DND-41 (cell line): ENCODE measurements at places on chromosomes 5 and 9.
A peak's percentile ranks its signal among the peaks of the same experiment; 100 is the strongest.

GRCh38 chr5:7856855-7857254 is 5.9 kb upstream of the CFAP90 start:
- no peaks in the 10 kb centered on the region for H3K4me1 ChIP-seq
- H3K27ac ChIP-seq = no peak overlapping the region
- no peaks in the 10 kb centered on the region for H3K27me3 ChIP-seq
- no peak overlapping the region for H3K4me3 ChIP-seq
- peaks cover 33% of the 10 kb centered on the region for H3K36me3 ChIP-seq

DNA sequence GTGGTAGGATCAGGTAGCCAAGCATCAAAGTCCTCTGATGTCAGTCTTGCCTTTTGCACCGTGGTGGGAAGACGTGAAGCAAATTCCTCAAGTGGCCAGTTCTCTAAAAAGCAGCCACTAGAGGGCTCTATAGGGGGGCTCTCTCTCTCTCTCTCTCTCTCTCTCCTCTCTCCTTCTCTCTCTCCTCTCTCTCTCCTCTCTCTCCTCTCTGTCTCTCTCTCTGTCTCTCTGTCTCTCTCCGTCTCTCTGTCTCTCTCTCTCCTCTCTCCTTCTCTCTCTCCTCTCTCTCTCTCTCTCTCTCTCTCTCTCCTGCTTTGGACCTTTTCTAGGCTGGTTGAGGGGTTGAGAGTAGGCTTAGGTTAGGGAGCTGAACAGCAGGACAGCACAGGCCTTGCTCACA is 13.9 kb upstream of the OSMR start:
- H3K4me1 ChIP-seq = peaks cover 3% of the 10 kb centered on the region; the same call in 1 of the 2 replicates
- peaks cover 9% of the 10 kb centered on the region for H3K27me3 ChIP-seq

DNA sequence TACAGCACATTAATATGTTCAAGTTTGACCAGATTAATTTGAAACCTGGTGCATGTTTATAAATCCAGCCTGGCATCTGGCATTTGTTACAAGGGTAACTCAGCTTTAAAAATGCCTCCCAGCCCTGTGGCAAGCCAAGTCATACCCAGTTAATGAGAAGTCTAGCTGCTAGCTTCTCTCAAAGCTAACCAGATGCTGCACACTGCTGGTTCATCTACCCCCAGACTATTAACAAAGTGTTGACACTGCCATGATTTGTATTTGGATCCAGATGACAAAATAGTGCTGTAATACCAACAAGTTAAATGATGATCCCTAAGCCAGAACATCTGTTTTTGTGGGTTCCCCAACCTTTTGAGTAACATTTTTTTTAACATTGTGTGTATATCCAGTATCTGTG is 573.7 kb upstream of the DAB2 start:
- no peaks in the 10 kb centered on the region for H3K36me3 ChIP-seq
- H3K4me3 ChIP-seq = no peak overlapping the region
- no peak for DNase-seq

DNA sequence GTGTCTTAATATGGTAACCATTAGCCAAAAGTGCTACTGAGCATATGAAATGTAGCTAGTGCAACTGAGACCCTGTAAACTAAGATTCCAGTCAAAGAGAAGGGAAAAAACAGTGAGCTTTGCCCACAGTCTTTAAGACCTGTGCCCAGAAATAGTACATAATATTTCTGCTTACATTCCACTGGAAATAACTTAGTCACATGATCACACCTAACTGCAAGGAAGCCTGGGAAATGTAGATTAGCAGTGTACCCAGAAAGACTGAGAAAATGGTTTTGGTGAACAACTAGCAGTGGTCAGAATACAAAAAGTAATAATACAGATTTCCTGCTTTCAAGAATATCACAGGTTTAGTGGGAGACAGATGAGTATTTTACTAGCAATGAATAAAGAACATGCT is 2.5 kb upstream of the CPLANE1 start:
- no peak for DNase-seq
- no peak overlapping the region for H3K27ac ChIP-seq
- no peak overlapping the region for H3K4me3 ChIP-seq
- H3K4me1 ChIP-seq = peaks cover 28% of the 10 kb centered on the region

DNA sequence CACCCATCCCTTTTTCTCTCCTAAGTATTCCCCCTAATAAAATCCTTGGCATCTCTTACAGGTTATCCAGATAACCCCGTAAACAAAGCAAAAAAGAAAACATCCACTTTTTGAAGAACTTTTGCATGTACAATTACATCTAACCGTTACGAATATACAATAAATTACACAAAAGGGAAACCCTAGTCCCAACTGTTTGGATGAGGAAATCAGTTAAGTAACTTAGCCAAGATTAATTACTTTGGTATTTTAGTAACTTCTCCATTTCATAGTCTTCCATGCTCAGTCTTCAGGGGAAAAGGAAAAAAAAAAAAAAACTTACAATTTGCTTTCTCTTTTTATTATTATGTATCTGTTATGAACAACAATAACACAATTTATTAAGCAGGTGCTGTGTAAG is 212.9 kb downstream of the ACTL7B start:
- H3K36me3 ChIP-seq = no peaks in the 10 kb centered on the region
- no peak overlapping the region for H3K27ac ChIP-seq
- H3K4me3 ChIP-seq = no peak overlapping the region
- DNase-seq = no peak
- no peaks in the 10 kb centered on the region for H3K4me1 ChIP-seq
- H3K27me3 ChIP-seq = peaks cover under 1% of the 10 kb centered on the region

GRCh38 chr5:107671742-107672210 is 1.0 kb upstream of the EFNA5 start:
- peak overlapping the region; percentile 48; the same call in 1 of the 2 replicates for H3K27ac ChIP-seq
- no peaks in the 10 kb centered on the region for H3K27me3 ChIP-seq
- H3K4me3 ChIP-seq = peak overlapping the region; percentile 13; the same call in 1 of the 2 replicates
- H3K36me3 ChIP-seq = no peaks in the 10 kb centered on the region

DNA sequence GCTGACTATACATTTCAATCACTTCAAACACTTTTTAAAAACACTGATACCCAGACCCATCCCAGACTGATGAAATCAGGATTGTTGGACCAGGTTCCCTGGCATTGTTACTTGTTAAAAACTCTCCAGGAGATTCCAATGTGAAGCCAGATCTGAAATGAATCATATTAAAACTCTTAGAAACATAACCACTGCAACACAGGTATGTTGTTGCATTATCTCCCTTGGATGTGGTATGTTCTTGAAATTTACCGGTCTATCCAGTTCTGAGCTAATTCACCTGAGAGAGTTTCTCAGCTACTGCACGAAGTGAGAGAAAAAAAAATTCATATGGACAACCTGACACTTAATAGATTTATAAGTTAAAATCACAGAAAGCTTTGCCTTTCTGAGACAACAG is 21.8 kb downstream of the MEF2C start:
- H3K27ac ChIP-seq = no peak overlapping the region
- DNase-seq = no peak
- H3K27me3 ChIP-seq = no peaks in the 10 kb centered on the region
- H3K4me1 ChIP-seq = no peaks in the 10 kb centered on the region
- no peak overlapping the region for H3K4me3 ChIP-seq

GRCh38 chr9:78769690-78770089 is 472.8 kb downstream of the PSAT1 start:
- no peaks in the 10 kb centered on the region for H3K36me3 ChIP-seq
- peaks cover 2% of the 10 kb centered on the region for H3K27me3 ChIP-seq
- H3K27ac ChIP-seq = no peak overlapping the region
- H3K4me1 ChIP-seq = no peaks in the 10 kb centered on the region
- DNase-seq = no peak

- H3K36me3 ChIP-seq = no peaks in the 10 kb centered on the region
- no peak overlapping the region for H3K27ac ChIP-seq
- no peak for DNase-seq
- H3K4me1 ChIP-seq = no peaks in the 10 kb centered on the region
- H3K27me3 ChIP-seq = peaks cover 2% of the 10 kb centered on the region
- no peak overlapping the region for H3K4me3 ChIP-seq
These were observed 171.3 kb downstream of the RGS3 start for GRCh38 chr9:113634596-113635515.

DNA sequence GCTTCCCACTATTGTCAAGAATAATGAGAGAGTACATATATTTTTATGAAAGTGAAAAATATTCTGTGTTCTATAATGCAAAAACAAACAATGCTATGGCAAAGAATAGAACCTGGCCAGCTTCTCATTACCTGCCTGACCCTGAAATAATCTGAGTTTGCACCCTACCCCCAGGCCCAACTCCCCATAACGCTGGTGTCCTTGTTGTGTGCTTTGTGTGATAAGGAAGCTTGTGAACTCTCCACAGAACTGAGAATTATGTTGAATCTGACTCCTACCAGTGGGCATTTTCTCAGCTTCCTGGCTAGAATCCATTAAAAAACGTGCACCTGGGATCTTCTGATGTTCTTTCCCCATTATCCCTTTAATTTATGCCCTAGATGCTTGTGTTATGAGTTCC is 178.0 kb upstream of the GNA14 start:
- H3K27ac ChIP-seq = no peak overlapping the region
- H3K4me3 ChIP-seq = no peak overlapping the region
- H3K4me1 ChIP-seq = no peaks in the 10 kb centered on the region; the same call in 1 of the 2 replicates
- H3K36me3 ChIP-seq = peaks cover 8% of the 10 kb centered on the region; the same call in 1 of the 2 replicates
- H3K27me3 ChIP-seq = no peaks in the 10 kb centered on the region

- no peaks in the 10 kb centered on the region for H3K27me3 ChIP-seq
- no peaks in the 10 kb centered on the region; the same call in 1 of the 2 replicates for H3K4me1 ChIP-seq
- peaks cover 43% of the 10 kb centered on the region for H3K36me3 ChIP-seq
These were observed 108.5 kb downstream of the C9orf152 start for GRCh38 chr9:110099236-110100095.

GRCh38 chr9:129983891-129984290 is 59.1 kb downstream of the FNBP1 start:
- no peak overlapping the region for H3K4me3 ChIP-seq
- peaks cover 61% of the 10 kb centered on the region for H3K36me3 ChIP-seq
- no peak for DNase-seq
- no peaks in the 10 kb centered on the region for H3K4me1 ChIP-seq

- no peaks in the 10 kb centered on the region for H3K4me1 ChIP-seq
- H3K27ac ChIP-seq = no peak overlapping the region
- H3K27me3 ChIP-seq = peaks cover 4% of the 10 kb centered on the region
- DNase-seq = peak; percentile 15
These were observed 11.8 kb upstream of the TGFBI start for GRCh38 chr5:136016945-136017530.

- H3K27me3 ChIP-seq = no peaks in the 10 kb centered on the region
- no peaks in the 10 kb centered on the region for H3K36me3 ChIP-seq
- no peak for DNase-seq
- H3K4me1 ChIP-seq = no peaks in the 10 kb centered on the region
- H3K27ac ChIP-seq = no peak overlapping the region
- H3K4me3 ChIP-seq = no peak overlapping the region
These were observed 959.1 kb upstream of the WWC1 start for GRCh38 chr5:167332309-167332708.

DNA sequence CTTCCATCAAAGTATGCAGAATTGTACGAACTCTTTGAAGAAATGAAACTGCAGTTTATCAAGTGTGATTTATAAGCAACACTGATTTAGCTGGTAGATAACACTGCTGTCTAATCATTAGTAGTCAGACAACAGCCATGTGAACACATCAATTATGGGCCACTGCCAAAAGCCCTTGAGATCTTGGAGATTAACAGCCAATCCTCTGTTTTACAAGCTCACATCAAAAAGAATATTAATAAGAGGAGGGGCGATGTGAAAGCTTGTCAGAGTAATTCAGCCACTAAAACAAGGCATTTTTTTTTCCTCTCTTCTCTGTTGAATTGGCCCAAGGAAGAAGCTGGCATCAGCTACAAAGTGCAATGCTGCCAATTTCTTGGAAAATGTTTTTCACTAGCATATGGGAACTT is 28.1 kb downstream of the ZNF608 start:
- no peaks in the 10 kb centered on the region for H3K36me3 ChIP-seq
- peaks cover 11% of the 10 kb centered on the region; the same call in 1 of the 2 replicates for H3K4me1 ChIP-seq
- H3K27ac ChIP-seq = no peak overlapping the region
- no peak for DNase-seq
- H3K4me3 ChIP-seq = no peak overlapping the region

DNA sequence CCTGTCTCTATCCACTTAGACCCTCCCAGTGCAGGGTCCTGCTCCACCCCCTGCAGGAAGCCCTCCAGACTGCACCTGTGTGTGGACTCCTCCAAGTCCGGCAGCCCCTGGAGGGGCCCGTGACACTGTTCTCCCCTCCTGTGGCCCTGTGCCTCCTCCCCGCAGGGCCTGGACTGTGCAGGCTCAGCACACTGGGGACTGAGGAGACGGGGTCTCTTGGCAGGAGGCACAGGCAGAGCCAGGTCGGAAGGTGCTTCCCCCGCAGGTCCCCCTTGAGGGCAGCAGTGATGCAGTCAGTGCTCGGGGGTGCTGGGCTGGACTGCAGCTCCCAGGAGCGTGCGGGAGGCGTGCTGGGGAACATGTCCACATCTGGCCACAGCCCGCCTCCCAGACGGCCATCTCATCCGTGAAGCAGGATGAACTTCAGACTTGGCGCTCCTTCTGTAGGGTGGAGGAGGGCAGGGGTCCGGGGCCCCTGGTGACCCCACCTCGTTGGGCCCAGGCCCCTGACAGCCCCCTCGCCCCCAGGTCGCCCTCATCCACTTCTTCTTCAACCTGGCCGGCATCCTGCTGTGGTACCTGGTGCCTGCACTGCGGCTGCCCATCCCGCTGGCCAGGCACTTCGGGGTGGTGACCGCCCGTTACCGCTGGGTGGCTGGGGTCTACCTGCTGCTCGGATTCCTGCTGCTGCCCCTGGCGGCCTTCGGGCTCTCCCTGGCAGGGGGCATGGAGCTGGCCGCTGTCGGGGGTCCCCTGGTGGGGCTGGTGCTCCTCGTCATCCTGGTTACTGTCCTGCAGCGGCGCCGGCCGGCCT is 4.9 kb downstream of the SLC34A3 start:
- no peak overlapping the region for H3K27ac ChIP-seq
- no peaks in the 10 kb centered on the region; the same call in 1 of the 2 replicates for H3K36me3 ChIP-seq
- no peaks in the 10 kb centered on the region for H3K27me3 ChIP-seq
- no peak for DNase-seq
- no peak overlapping the region for H3K4me3 ChIP-seq

DNA sequence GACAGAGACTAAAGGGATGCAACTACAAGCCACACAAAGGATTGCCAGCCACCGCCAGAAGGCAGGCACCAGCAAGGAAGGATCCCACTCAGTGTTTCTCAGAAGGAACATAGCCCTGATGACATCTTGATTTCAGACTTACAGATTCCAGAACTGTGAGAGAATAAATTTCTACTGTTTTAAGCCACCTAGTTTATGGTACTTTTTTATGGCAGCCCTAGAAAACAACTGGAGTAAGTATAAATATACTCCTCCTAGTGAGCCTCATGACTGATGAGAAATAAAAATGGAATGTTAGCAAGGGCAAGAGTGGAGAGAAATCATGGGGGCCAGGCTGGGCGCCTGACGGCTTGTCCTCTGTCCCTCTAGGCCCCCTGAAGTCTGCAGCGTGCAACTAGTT is 307.3 kb downstream of the PIK3R1 start:
- H3K36me3 ChIP-seq = no peaks in the 10 kb centered on the region
- H3K4me3 ChIP-seq = no peak overlapping the region
- no peaks in the 10 kb centered on the region for H3K4me1 ChIP-seq
- H3K27me3 ChIP-seq = no peaks in the 10 kb centered on the region
- no peak for DNase-seq
- H3K27ac ChIP-seq = no peak overlapping the region

DNA sequence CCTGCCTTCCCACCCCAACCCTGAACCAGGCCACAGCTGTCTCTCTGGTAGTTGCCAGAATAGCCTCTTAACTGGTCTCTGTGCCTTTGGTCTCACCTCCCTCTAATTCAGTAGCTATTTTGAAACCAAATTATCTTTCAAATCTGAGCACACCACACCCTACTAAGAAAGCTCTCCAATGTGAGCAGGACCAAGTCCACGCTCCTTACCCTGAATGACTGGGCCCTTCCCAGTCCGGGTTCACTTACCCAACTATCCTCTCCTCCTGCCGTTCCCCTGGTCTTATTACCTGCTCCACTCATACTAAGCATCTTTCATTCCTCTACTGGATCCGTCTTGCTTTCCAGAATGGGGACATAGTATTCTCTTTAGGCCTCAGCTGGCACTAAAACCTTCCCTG is 16.8 kb downstream of the ANKH start:
- H3K27me3 ChIP-seq = no peaks in the 10 kb centered on the region
- H3K27ac ChIP-seq = no peak overlapping the region
